ENCODE measurements at places on chromosomes 12 and 14.

- DNase-seq, result peak; percentile 48
Measured at GRCh38 chr14:105168496-105168978, at the start of gene JAG2. TSS of gene JAG2 (minus strand) at chr14:105168776. CDS start at chr14:105168420, 356 bp downstream.

DNA sequence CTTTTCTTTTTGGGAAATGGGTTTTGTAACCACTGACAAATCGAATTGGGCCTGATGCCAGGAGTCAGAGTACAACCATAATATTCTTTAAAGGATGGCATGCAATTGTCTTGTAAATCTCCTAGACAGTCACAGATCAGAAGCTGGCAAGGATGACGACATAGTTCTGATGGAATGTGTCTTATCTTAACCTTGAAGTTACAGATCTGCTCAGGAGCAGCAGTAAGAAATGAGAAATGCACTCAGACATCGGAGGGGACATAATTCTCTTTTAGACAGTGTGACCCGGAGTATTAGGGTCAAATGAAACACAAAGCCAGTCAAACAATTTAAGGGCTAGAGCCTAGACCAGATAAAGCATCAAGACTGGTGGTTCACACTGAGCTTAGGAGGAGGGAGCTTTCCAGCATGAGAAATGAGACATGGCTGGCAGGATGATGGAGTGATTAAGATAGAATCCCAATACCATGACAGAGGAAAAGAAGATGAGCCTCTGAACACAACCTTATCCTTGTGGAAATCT, 17.5 kb downstream of the CBX5 start:
- peak; percentile 60 for DNase-seq

GRCh38 chr12:117347588-117347987, 13.8 kb downstream of the NOS1 start:
- no peak for DNase-seq

DNA sequence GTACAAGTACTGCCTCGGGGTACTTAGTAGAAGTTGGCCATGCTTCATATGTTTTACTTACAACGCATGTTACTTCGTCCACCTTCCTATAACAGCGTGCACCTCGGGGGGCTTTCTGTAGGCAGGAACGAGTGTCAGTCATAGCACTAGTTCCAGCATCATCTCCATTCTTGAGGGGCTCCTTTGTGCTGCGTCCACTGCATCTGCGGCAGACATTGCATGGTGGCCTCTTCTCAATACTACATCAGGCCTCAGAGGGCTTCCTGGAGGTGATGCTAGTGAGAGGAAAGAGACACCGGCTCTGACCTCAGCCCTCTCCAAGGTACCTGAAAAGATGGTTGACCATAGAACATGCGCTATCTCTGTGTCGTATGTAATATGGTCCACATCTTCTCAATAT, 121.2 kb upstream of the RTL1 start:
- no peak for DNase-seq

DNA sequence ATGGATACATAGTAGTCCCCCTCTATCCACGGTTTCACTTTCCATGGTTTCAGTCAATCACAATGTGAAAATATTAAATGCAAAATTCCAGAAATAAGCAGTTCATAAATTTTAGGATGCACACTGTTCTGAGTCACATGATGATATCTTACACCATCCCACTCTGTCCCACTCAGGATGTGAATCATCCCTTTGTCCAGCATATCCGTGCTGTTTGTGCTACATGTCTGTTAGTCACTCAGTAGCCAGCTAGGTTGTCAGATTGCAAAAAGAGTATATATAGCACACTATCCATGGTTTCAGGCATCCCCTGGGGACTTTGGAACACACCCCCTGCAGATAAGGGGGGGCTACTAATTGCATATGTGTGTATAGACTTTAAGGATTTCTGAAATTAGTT, 8.1 kb upstream of the NAA30 start:
- peak; percentile 95 for DNase-seq

DNA sequence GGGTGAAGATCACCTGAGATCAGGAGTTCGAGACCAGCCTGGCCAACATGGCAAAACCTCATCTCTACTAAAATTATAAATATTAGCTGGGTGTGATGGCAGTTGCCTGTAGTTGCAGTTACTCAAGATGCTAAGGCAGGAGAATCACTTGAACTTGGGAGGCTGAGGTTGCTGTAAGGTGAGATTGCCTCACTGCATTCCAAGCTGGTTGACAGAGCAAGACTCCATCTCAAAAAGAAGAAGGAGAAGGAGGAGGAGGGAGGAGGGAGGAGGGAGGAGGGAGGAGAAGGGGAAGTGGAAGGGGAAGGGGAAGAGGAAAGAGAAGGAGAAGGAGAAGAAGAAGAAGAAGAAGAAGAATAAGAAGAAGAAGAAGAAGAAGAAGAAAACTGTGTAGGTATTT, 17.0 kb downstream of the RNASE10 start:
- DNase-seq, result no peak

DNA sequence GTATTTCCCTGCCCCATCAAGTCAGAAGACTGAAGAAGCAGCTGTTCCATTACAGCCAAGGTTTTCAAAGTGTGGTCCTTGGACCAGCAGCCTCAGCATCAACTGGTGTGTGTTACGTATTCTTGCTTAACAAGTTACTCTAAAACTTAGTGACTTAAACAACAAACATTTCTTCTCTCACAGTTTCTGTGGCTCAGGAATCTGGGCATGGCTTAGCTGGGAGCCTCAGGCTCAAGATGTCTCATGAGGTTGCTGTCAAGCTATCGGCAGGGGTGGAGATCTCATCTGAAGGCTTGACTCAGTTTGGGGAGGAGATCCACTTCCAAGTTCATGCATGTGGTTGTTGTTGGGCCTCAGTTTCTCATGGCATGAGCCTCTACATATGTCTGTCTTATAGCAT, 174.5 kb downstream of the KTN1 start:
- DNase-seq, result no peak

DNA sequence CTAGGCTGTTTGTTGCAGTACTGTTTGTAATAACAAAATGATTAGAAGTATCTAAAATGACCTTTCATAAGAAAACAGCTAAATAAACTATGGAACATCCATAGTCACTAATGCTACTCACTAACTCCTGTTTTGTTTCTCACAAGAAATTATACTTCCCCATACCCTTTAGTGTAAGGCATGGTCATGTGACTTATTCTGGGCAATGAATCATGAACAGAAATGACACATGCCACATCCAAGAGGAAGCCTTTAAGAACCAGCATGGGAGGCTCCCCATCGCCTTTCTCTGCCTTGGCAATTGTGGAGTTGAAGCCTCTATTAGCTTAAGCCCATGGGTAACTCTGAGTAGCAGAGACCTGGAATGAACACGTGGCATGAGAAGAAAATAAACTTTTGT, 49.3 kb downstream of the KSR2 start:
- peak; percentile 11 for DNase-seq

All from ELR (cell line).